ENCODE measurements at places on chromosomes 2 and 18.

GRCh38 chr2:181374781-181375675 is 82.2 kb upstream of the ITGA4 start:
- no peak for DNase-seq

- DNase-seq: no peak
Measured at GRCh38 chr2:118146315-118147283, 58.3 kb downstream of the INSIG2 start.

DNA sequence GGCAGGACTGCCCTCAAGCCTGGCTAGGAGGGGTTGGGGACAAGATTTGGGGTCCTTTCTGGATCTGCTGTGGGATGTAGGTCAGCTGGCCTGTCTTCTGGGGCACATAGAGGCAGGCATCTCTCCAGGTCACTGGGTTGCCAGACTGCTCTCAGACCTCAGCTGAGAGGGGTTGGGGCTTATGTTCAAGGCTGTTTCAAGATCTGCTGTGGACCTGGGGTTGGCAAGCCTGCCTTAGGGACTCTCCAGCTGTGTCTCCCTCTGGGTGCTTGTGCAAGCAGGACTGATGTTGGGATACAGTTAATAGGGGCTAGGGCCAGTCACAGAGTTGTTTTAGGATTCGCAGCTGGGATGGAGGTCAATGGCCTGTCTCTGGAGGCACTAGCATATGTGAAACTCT is 363.0 kb upstream of the ST6GAL2 start:
- no peak for DNase-seq

DNA sequence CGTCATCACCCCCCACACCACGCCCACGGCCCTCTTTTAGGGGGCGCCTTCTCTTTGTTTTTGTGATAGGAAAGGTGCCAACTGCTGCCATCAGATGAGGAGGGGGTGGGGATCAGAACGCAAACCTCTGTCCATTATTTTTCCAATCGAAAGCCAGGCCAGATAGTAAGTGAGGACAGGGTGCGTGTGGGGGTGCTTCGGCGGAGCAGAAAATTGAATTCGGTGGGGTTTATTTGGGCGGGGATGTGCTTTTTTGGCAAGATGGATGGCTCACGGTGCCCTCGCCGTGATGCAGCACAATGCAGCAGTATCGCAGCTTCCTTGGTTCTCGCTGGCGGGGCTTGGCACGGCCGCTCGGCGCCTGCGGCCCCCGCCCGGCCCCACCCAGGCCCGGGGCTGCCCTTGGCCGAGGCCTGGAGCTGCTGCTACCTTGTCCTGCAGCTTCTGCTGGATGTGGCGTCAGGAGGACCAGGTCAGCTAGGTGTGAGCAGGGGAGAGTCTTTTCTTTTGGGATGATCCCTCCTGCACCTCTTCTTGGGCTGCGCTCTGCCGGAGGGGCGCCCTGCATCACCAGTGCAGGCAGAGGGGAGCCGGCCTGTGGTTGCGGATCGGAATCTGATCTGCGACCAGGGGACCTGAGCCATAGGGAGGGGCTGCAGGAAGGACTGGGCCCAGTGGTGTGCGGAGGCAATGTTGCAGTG is 1.3 kb downstream of the SPTBN1 start:
- DNase-seq: peak; percentile 29

DNA sequence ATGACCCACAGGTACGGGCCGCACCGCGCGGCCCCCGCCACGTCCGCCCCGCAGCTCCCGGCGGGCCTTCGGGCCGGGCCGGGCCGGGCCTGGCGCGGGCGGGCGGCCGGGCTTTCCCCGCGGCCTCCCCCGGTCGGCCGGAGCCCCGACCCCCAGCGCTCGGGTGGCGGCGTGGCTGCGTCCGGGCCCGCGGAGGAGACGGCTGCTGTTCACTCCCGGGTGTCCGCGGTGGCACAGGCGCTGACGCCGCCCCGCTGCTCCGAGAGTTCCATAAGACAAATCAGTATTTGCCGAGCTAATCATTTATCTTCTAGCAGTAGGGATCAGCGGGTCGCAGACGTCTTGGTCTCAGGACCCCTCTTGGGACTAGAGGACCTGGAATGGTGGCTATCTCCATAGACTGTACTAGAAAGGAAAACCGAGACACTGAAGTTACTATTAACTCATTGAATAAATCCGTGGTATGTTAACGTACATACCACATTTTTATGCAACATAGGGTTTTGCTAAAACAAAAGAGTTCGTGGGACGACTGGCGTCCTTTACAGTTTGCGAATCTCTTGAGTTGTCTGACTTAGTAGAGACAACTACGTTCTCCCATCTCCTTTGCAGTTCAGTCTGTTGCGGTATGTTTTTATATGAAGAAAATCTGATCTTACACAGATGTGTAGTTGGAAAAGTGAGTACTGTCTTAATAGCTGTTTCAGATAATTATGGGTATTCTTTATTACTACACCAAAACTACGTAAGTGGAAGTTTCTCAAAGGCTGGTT is 500 bp downstream of the LIMS1 start:
- peak; percentile 53 for DNase-seq

DNA sequence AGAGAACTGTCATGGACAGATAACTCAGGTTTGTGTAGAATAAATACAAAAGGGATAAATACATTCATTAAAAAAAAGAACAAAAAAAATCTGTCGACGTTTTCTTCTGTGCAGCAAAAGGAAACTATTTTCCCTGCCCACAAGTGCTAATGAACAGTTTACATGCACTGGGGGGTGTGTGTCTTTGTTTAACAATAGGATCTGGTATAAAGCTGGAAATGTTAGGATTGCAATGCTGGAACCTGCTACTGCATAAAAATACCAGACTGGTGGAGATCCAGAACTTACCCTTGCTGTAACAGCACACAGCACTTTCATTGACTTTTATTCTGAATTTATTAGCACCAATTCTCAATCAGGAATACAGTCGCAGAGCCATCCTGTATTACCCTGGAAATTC is 84.6 kb upstream of the THOC1 start:
- no peak for DNase-seq

DNA sequence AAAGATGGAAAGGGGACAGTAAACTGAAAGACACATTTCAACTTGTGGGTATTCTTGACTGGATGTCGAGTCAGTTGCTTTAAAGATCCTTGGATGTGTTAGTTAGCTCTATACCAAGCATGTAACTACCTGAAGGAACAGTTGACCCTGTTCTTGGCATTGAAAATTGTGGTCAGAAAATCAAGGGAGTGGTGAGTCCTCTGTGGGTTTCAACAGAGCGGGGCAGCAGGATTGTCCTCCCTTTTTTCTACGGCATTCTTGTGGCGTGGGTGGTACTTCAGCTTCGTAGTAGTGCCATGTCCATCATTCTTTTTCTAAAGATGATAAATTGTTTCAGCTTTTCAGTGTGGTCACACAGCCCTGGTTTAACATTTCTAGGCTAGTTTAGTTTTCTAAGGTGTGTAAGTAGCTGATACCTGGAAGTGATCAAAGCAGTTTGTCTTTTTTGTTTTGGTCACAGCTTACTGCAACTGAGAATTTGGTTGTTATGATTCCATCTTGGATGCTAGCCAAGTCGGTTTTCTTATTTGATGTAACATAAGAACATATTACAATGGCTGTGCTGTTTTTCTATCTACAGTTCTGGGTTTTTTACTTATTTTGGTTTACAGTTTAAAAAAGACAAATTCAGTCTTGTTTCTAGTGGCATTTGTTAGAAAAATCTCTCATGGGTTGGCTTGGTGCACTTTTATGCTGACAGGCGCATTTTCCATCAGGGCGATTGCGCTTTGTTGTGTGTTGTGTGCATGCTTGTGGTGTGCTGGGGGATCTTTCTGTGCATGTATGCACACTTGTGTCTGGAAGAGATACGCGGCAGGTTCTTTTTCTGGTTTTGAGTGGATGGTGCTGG is 84.7 kb downstream of the ZNF407 start:
- DNase-seq: no peak

DNA sequence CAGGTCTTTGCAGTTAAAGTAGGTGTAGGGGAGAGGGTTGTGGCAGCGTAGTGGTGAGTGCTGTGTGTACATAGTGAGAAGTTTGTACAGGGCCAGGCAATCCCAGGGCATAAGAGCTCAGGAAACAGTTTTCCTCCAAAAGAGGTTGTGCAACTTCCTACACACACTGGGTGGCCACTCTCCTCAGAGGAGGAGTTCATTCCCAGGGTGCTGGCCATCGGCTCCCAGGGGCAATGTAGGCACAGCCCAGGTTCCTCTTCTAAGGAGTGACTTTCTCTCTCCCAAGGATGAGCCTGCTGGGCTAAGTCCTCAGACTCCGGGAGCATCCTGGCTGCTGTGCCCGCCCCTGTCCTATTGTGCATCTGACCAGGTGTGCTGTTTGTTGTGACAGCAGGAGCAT is 3.0 kb downstream of the ACOXL start:
- DNase-seq: no peak

GRCh38 chr2:25400576-25401216 is 59.0 kb upstream of the DNMT3A start:
- no peak for DNase-seq

DNA sequence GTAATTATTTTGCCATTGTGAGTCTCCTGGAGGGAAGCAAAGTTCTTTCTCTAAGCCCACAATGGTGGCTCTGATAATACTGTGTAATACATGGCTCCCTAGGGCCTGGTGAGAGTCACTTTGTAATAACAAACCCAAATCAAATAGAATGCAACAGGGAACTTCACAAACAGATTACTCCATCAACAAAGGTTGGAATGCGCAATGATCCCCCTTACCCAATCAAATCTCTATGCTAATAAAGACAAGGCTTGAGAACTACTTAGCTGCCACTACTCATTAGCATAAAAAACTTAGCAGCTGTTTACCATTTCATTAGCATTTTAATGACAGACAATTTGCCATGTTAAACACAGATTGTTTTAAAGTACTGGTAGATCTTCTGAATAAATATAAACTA is 285.6 kb upstream of the SESTD1 start:
- DNase-seq: no peak

- no peak for DNase-seq
Measured at GRCh38 chr18:74171910-74172606, 23.7 kb downstream of the TIMM21 start.

DNA sequence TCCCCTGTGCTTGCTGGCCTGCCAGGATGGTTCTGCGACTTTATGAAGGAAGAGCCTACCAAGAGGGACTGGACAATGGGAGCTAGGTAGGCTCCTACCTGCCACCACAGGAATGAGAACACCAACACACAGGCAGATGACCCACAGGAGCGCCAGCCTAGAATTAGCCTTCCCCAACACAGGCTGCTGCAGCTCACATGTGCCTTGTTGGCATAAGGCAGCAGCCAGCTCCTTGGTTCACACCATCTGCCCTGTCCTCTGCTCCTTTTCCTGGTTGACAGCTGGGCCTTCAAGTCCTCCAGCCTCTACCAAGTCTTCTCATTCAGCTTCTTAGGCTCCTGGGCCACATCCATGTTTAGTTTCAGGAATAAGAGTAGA is 705.4 kb upstream of the RAB6C start:
- DNase-seq: no peak

DNA sequence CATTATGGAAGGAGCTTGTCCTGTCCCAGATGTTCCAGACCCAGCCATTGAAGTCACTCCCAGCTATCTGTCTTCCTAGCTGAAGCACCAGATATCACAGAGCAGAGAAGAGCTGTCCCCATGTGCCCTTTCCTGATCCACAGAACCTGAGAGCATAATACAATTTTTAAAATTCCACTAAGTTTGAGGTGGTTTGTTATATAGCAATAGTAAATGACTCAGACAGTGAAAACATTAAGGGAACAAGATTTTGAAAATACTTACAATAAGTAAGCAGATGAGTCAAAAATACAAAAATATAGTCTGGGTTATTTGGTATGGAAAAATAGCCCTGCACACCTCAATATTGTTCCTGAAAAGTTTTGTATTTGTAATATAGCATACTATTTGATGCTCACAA is 85.8 kb upstream of the GLS start:
- no peak for DNase-seq

DNA sequence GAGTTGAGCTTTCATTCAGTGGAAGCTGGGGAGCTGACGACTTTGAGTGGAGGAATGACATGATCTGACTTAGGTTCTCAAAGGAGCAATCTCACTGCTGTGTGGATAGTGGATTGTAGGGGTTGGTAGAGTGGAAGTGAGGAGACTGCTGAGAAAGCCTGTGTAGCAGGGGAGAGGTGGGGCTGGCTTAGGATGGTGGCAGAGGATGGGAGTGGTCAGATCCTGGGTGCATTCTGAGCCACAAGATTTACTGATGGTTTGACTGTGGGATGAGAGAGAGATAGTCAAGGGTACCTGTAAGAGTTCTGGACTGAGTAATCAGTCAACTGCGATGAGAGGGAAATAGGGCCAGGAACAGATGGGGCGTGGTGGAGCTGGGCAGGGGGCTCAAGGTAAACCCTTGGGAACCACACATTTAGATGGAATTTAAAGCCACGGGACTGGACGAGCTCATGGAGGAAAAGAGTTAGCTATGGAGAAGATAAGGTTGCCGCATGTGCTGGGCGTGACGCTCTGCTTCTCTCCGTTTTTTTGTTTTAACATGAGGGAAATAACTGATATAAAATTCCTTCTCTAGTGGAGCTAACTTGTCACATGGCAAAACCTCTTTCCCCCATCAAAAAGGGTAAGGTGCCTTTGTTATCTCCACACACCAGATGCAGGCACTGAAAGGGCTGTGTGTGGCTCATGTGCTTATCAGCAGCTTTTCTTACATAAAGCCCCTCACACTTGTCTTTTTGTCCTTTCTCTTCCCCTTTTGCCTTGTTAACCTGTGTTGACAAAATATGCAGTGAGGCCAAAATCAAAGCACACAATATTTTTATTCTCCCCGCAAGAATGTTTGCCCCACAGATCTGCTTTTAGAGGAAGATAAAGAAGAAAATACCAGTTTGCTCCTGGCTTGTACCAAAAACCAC is 379.8 kb downstream of the TSN start:
- DNase-seq: no peak

Measured in activated CD8-positive, alpha-beta T cell treated with anti-CD3 and anti-CD28 coated beads, Interleukin-2, amount 10 ng/mL, durations not matched to agents 7 days and 5 days (primary cell).